ENCODE measurements at places on chromosomes 5 and 9.

DNA sequence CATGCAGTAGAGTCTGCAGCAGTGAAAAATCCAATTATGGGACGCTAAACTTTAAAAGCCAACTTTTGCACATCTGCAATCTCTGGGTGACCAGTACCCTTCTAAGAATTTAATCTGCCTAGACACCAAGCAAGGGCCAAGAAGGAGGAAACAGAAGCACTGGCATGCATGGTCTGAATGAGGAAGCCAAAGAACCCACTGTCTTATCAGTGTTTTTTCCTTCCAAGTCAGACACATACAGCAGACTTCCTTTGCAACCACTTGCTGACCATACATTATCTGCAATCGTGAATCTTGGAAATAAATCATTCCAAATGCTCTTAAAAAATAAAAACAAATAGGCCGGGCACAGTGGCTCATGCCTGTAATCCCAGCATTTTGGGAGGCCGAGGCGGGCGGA is 65.9 kb downstream of the DEPDC1B start:
- DNase-seq, result no peak

DNA sequence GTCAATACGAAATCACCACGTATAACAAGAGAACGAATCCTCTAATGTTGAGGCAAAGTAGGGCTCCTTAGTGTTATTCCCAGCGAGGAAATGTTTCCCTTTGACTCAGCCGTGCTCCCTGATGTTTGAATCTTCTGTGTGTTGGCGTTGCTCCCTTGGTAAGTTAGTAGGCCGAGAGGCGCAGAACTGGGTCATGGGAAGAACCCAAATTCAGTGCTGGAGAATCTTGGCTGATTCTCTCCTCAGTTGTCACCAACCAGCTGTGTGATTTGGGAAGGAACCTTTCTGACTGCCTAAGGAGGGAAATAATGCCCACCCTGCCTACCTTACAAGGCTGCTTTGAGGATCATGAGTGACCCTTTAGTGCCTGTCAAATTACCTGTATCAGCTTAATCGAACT is 22.5 kb downstream of the PRKACG start:
- no peak for DNase-seq

DNA sequence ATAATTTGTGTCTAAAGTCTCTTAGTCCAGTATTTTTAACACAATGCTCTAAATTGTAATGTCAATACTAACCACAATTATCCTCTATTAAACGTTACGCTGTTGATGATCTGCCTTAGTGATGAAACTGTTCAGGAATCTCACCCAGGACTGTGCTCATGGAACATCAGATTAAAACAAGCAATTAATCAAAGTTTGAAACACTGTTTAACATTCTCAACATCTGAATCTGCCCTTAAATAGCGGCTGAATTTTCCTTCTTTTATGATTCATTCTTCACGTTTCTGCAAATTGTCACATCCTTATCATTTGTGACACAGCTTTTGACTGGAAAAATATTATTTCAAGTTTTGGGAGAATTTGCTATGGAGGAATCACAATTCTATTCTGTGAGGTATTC is 113.8 kb downstream of the MARCHF11 start:
- DNase-seq, result no peak

DNA sequence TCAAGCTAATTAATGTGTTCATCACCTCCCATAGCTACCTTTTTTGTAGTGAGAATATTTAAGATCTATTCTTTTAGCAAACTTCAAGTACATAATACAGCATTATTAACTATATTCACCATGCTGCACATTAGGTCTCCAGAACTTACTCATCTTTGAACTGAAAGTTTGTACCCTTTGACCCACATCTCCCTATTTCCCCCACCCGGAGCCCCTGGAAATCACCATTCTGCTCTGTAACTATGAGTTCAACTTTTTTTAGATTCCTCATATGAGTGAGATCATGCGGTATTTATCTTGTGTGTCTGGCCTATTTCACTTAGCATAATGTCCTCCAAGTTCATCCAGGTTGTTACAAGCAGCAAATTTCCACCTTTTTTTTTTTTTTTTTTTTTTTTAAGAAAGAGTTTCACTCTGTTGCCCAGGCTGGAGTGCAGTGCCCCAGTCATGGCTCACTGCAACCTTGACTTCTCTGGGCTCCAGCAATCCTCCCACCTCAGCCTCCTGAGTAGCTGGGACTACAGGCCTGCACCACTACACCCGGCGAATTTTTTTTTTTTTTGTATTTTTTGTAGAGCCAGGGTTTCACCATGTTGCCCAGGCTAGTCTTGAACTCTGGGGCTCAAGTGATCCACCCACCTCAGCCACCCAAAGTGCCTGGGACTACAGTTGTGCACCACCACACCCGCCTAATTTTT is 100.4 kb upstream of the SAP30L start:
- DNase-seq, result no peak

GRCh38 chr9:133429641-133430161 is 7.5 kb downstream of the ADAMTS13 start:
- no peak for DNase-seq

DNA sequence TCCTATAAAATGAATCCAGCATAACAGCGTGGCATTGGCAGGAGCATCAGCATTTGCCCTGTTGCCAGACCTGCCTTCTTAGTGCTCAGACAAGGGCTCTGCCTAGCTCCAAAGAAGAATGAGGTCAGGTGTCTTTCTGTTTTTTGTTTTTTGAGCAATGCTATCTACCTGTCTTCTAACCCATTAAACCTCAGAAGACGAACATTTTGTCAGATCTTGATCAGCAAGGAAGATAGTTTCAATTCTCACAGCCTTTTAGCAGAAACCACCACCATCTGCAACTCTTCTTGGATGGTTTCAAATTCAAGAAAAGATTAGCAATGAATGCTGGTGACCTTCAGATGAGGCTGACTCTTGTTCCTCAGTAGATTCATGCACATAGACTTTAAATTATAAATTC is 103.5 kb upstream of the IQGAP2 start:
- DNase-seq, result no peak

DNA sequence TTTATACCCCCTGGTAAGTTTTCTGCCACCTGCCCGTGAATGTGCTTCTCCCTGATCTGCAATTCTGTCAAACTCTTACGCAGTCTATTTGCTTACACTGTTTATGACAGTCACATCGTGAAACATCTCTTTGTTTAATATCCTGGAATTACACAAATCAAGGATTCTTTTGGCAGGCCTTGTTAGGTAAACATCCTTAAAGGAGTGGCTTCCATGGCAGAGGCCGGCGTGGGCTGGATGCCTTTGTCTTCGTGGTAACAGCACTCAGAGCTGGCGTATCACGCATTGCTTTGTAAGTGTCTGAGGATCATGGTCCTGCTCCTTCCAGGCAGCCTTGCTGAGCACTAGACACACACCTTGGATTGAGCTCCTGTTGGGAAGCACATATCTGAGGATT is 145.7 kb downstream of the IRX1 start:
- DNase-seq, result no peak

GRCh38 chr5:98110282-98110691 is 663.2 kb upstream of the RGMB start:
- no peak for DNase-seq

- DNase-seq, result peak; percentile 50
Observed at GRCh38 chr5:138874241-138874640, 894 bp downstream of the LRRTM2 start.

DNA sequence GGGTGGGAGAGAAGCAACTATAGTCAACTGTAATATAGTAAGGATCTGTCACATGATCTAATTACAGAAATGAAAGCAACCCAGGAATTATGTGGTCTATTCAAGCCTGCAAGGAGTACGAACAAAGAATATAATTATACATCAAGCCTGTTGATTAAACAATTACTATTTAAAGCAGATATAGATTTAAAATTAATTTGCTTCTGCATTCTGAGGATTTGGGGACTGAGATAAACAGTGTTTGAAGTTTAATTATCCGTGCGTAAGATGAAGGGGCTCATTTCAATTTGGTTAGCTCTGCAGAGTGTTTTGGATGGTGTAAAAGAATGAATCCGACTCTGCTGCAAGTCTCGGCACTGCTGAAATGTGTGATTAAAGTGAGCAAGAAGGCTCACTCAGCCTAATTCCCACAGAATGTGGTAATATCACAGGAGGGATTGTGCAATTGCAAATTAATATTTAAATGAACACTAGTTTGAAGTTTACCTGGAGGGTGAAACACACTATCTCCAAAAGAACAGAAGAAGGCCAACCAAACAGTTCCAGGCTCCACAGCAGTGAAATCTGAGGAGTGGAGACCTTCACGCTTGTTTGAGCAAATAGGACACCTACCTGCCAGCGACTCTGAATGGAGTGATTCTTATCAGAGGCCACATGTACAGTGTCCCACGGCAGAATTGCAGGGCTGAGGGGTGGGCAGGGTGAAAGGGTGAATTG is 420.6 kb upstream of the SLC30A5 start:
- no peak for DNase-seq

DNA sequence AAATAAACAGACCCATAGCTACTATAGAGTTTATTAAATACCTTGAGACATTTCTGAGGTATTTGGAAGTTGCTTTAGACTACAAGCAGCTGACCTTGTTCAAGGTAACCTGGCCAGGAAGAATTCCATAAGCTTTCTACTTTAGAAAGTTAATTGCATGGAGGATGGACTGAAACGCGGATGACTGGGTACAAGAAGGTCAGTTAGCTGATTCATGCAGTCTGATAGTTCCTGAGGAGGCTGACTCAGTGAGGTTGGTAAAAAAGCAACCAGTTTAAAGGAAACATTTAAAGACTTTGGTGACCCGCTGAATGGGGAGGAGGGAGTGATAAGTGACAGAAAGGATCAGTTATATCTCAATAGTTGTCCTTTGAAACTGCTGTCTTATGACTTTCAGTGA is 670.1 kb upstream of the CDH9 start:
- no peak for DNase-seq

GRCh38 chr9:79471580-79472543 is 99.9 kb upstream of the TLE4 start:
- DNase-seq, result peak; percentile 64

- no peak for DNase-seq
Observed at GRCh38 chr5:34891981-34892380, 23.3 kb downstream of the RAD1 start.

DNA sequence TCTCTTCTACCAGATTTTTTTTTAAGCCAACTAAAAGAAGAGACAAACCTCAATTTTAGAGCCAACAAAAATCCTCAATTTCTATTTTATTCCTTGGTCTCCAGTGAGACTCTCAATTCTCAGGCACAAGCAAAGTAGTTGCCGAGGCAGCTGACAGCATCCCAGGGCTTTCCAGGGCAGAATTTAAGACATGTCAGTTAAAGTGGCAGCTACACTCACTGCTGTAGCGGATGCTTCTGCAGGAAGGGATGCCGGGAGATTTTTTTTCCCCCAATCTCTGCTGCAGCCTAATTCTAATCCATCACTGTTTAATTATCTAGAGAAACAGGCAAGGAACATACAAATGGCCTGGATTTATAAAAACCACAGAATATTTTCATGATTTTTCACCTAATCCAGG is 57.0 kb downstream of the TTC39B start:
- DNase-seq, result no peak

GRCh38 chr9:69178583-69179011 is 4.5 kb downstream of the TJP2 start:
- DNase-seq, result no peak

DNA sequence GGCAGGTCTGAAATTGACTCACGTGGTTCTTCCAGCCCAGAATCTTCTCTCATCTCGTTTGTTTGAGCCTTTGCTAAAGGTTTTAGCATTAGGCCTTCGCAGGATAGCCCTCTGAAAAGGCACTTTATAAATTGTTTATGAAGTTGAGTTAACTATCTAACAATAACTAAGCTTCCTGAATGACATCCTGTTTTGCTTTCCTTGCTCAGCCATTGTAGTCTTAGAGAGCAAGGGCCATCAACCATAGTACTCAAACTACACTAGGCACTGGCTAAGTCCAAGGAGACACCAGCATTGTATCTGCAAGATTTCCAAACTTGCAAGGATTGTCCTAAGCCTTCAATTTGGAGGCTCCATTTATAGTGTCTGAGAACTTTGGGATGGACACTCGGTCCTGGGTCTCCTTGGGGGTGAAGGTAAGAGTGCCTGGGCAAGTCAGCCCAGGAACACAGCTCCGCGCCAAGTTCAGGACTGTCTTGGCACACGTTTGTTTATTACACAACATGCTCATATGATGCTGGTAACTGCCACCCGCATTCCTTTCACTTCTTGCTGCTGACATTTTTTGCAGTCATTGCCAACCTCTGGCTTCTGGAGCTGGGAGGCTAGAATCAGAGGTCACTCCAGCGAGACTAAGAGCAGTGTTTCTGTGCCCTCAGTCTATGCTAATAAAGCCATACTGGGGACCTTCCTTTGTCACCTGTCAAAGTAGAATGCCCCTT is 151.1 kb downstream of the ESM1 start:
- DNase-seq, result no peak

DNA sequence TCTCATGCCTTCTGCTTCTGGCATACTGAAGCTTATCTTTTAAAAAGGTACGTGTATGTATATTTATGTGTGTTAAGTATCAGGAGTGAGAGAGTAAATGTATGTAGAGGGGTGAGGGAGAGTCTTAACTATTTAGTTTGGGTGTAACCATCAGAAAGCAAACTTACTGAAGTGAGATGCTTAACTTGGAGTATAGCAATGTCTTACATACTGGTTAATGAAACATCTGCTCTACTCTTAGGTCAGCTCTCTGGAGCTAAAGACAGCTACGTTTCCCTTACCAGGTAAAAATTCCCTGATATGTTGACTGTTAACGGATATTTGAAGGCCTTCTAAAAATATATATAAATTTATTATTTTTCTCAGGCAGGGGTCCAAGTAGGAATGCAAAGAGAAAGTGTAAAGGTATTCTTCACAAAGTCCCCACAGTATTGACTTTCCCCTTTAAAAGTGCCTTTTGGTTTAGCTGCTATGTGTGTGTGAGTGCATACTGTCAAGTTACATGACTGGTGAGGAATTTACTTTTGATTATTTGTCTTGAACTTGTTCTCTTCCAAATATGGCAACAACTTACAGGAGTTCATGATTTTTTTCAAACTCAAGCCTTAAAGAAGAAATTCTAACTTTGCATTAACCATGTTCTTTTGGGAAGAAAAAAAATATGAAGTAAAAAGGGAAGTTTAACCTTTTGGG is 12.3 kb upstream of the C5orf24 start:
- no peak for DNase-seq

- DNase-seq, result no peak
Observed at GRCh38 chr5:34833976-34834793, 4.8 kb upstream of the TTC23L start.
